ENCODE measurements at places on chromosomes 2 and 18.

- DNase-seq: no peak
Measured at GRCh38 chr2:119838179-119838578, 78.5 kb downstream of the PTPN4 start.

- no peak for DNase-seq
Measured at GRCh38 chr2:23549821-23550530, 165.0 kb downstream of the KLHL29 start.

GRCh38 chr2:128511731-128512378 lies 193.2 kb upstream of the HS6ST1 start:
- DNase-seq: no peak

DNA sequence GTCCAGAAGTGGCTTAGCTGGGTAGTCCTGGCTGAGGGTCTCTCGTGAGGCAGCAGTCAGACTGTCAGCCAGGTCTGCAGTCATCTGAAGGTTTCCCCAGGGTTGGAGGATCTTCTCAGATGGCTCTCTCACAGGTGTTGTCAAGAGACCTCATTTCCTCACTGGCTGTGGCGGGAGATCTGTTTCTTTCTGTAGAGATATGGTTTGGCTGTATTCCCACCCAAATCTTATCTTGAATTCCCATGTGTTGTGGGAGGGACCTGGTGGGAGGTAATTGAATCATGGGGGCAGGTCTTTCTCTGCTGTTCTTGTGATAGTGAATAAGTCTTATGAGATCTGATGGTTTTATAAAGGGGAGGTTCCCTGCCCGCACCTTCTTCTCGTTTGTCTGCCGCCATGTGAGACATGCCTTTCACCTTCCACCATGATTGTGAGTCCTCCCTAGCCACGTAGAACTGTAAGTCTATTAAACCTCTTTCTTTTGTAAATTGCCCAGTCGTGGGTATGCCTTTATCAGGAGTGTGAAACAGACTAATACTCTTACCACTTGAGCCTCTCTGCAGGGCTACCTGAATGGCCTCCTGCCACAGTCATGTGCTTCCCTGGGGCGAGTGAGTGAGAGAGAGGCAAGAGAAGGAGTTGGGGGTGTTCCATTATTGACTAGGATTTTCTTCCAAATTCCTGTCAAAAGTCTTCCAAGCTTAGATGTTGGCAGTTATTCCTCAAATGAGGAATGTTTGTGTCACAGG lies 23.6 kb downstream of the MALT1 start:
- no peak for DNase-seq

DNA sequence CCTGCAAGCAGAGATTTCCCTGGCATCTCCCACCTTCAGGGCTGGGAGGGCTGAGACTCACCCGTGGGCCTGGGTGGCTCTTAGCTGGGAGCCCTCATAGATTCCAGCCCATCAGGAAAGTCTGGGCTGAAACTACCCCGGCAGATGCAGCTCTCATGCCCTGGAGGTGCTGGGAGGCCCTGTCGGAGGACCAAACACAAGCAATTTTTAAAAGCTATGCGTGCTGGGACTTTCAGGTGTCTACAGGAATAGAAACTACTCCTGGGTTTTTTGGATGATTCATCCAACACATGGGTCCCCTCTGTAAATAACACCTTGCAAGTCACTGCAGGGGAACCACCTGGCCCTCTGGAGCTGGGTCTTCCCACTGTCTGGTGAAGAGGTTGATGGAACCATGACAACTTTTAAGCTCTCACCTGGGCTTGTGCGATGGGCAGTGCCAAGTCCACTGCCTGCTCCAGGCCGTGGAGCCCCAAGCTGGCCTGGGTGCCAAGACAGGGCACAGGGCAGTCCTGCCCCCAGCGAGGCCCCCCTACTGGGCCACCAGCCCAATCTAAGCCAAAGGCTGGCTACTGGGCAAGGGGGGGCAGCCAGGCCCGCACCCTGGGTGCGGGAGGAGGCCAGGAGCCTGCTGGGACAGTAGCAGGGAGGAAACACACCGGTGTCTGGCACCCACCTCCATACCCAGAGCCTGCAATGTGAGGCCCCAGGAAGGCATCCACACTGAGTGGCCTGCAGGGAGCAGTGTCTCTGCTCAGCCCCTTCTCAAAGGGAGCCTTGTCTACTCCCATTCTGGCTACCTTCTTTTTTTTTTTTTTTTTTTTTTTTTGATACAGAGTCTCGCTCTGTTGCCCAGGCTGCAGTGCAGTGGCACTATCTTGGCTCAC lies 1.1 kb upstream of the GPR55 start:
- no peak for DNase-seq

DNA sequence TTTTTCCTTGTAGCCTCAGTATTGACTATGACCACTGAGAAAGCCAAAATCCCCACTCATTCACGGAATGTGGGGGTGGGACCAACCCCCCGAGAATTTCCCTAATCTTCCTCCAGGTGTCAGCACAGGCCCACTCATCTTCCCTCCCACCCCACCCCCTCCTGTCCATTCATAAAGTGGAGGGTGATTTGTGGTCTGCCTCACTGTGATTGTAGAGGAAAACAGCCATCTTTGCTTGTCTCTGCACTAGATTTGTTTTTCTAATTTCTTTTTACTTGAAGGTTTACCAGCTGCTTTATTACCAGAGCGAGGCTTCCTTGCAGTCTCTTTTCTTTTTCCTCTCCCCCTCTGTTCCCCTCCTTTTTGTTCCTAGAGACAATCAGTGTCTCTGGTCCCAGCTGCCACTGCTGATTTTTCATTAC lies 171.8 kb downstream of the ICOS start:
- no peak for DNase-seq

DNA sequence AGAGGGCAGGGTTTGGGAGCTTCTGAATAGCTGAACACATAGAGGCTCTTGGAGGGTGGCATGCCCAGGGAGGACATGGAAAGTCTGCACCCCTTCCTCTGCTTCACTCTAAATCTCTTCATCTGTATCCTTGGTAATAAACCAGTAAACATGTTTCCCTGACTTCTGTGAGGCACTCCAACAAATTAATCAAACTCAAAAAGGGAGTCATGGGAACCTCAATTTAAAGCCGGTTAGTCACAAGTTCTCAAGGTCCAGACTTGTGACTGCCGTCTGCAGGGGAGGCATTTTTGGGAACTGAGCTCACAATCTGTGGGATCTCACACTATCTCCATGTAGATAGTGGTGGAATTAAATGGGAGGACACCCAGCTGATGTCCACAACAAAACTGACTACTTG lies 33.1 kb upstream of the STON1 start:
- no peak for DNase-seq
